Activated CD8-positive, alpha-beta memory T cell treated with anti-CD3 and anti-CD28 coated beads for 48 hours (primary cell): ENCODE measurements at places on chromosomes 6 and 20.

DNA sequence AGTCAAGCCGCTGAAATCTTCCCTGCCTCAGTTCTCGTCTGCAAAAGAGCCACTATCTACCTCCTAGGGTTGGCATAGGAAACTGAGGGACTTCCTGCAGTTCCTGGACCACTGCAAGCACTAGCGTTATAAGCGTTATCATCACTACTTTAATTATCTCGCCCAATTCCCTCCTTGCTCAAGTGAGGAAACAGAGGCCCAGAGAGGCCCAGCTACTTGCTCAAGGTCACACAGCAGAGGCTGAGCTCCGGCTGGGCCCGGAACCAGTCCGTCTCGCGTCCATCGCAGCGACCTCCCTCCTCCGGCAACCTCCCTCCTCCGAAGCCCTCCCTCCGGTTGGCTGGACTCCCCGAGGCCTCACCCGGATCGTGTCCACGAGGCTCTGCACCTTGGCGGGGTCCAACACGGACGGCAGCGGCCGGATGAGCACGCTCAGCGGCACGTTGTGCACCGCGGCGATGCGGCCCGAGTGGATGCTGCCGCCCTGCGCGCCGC, 338 bp downstream of the SRXN1 start:
- no peak for DNase-seq

DNA sequence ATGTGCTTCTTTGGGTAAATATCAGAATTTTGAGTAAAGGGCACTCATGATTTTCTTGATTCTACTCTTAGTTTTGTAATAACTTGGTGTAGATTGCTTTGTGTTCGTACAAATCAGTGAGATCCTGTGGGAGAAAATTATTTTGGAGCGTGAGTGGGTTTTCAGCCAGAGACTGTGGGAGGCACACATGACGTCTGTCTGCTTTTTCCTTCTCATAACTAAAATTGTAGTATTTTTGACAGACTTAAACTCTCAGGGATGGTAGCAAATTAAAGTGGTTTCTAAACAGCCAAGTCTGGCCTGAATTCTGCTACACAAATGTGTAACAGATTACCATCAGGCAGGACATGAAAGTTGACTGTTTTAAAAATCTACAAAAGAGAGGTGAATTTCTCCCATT, 222.6 kb downstream of the OTOR start:
- DNase-seq: no peak

GRCh38 chr6:54910921-54911320, 64.3 kb downstream of the FAM83B start:
- no peak for DNase-seq

- no peak for DNase-seq
Observed at GRCh38 chr20:10622657-10623418, 51.0 kb downstream of the JAG1 start.

DNA sequence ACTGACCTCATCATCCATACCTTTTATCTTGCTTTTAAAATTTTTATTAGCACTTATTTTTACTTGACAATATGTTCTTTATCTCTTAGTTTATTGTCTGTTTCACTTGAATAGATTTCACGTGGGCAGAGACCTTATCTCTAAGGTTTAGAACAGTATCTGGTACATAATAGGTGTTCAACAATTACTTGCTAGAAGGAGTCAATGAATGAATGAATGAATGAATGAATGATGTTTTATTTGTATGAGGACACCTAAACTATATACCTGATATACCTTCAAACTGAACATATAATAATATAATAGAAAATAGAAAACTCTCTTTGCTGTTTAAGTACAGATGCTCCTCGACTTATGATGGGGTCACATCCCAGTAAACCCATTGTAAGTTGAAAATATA, 412.6 kb downstream of the CDKAL1 start:
- DNase-seq: no peak

GRCh38 chr6:53718597-53719460, 53.3 kb upstream of the KLHL31 start:
- DNase-seq: no peak

DNA sequence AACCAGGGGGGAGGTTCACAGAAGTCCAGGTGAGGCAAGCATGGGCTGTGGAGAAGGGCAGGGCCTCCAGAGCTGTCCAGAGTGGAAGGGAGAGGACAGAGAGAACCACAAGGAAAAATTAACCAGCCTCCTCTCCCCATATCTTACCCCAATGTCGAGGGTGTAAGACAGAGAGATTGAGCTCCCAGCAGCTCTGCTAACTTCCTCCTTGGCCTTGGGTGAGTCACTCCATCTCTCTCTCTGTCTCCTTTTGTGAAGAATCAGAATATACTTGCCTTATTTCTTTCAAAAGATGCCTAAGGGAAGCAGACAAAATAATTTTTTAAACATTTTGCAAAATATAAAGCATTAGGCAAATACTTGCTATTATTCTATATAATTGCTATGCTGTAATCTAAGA, 58.3 kb upstream of the IYD start:
- DNase-seq: no peak

- DNase-seq: no peak
Observed at GRCh38 chr6:134172706-134173365, 120.4 kb upstream of the SLC2A12 start.

DNA sequence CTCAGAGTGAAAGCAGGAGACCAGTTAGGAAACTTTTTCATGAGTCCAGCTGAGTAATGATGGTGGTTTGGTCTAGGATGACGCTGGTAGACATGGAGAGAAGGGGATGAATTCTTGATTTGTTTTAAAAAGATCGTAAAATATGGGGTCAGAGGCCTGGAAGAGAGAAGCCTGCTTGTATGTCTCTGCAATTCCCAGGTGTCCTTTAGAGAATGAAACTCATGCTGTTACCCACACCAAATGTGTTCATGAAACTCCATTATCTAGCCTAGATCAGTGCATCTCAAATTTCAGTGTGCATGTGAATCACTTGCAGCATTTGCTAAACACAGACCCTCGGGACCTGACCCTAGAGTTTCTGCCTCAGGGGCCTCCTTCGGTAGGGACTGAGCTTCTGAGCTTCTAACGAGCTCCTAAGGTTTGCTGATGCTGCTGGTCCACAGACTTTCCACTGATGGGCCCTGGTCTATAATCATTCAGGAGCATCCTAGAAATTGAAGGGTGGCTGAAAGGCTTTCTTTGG, 302.0 kb upstream of the PLCB4 start:
- no peak for DNase-seq

DNA sequence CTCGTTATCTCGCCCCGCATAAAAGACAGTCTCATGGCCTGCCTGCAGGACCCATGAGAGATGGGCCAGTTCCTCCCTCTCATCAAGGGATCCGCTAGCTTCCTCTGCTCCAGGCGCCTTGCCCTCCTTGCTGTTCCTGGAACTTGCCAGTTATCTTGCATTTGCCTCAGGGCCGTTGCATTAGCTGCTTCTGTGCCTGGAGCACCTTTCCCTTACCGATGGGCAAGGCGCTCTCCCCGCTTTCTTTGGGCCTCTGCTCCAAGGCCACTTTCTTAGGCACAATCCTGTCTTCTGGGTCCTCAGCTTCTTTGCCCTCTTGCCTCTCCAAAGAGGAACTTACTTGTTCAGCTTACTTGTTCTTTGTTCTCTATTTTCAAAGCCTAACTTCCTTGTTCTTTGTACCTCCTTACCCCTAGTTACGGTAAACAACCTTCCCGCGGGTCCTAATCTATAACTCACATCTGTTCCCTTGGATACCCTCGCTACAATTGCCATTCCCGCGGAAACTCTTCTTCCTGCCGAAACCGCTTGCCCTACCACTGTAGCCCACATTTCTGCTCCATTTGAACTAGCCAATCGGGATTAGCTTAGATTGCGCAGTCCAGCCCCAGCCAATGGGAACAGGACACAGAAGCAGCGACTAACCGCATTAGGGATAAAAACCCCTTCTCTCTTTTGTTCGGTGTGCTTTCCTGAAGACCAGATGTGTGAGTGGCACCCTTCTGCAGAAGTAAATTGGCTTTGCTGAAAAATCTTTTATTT, 887 bp upstream of the NSFL1C start:
- no peak for DNase-seq

DNA sequence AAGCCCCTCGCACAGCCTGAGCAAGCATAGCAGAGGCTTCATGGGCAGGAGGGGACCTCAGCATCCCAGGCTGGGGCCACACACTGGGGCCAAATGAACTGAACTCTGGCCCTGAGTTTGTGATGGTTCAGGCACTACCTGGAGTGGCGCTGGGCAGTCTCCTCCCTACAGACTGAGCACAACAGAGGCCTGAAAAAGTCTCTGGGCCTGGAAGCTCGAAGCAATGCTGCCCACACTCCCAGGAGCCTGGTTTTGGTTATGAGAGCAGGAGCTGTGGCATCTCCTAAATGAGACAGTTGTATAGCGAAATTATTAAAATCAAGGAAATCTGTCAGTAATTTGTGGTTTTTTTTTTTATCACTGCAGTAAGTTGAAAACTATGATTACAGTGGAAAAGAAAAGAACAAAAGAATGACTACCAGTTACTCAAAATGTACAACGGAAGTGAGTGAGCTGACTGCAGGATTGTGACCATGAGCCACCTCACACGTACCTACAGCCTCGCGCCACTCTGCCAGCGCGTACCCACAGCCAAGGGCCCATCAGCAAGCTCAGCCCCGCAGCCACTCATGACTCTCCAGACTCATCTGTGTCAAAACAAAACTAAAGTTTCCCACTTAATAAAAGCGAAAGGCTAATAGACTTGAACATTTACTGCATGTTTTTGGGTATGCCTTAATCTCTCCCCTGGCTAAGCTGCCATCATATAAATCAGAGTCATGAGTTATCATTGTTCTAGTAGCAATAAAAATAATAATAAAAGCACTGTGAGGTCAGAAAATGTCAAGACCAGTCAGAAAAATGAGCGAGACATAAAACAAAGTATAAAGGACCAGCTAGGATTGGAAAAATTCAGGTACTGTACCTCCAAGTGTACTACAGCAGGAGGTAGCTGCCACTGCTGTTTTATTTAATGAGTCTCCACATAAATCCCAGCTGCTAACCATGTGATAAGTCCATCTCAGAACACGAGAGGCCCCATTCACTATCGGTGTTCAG, 177.0 kb downstream of the FOXC1 start:
- no peak for DNase-seq

DNA sequence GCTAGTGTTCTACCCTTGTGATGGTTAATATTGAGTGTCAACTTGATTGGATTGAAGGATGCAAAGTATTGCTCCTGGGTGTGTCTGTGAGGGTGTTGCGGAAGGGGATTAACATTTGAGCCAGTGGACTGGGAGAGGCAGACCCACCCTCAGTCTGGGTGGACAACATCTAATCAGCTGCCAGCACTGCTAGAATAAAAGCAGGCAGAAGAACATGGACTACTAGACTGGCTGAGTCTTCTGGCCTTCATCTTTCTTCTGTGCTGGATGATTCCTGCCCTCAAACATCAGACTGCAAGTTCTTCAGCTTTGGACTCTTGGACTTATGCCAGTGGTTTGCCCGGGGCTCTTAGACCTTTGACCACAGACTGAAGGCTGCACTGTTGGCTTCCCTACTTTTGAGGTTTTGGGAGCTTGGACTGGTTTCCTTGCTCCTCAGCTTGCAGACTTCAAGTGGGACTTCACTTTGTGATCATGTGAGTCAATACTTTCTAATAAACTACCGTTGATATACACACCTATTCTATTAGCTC, 50.1 kb downstream of the SDHAF4 start:
- no peak for DNase-seq

- DNase-seq: no peak
Observed at GRCh38 chr6:315226-315625, 22.9 kb downstream of the DUSP22 start.

DNA sequence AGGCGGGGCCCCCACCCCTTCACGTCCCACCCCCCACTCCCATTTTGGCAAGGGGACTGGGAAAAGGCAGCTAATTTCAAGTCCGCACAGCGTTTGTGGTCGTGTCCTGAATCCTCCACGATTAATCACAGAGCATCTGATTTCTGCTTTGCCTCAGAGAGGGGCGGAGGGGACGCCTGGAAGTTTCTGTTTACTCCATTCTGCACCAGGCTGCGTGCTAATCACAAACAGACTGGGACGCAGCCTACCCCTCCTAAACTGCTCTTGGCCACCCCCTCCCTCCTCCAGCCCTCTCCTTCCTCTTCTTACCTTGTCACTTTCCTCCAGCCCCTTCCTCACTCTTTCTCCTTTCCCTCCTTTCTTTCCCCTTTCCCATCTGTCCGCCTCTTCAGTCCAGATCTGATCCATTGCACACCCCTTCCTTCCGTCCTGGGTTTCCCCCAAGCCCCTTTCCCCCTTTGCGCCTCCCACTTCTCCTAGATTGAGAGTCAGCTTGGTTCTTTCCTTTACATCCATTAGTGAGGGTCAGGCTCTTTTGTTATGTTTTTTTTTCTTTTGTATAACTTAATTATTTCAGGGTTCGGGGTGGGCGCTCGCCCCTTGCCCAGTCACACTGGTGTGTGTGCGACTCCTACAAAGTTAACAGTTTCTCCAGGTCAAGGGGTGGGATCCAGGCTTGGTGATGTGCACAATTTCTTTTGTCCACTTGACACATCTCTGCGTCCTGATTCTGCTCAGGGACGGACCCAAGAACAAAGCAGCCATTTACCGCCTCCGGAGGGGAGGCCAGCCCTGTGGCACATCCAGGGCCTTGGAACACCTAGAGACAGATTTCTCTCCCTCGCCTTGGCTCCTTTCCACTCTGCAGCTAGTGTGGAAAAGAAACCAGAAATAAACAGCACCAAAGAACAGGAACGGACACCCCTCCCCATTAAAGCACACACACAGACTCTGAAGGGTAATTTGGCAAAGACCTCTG, 520 bp upstream of the RIPOR3 start:
- DNase-seq: no peak

GRCh38 chr20:21312813-21313474, 9.8 kb downstream of the XRN2 start:
- no peak for DNase-seq

GRCh38 chr20:15257569-15257870, 920.1 kb upstream of the FLRT3 start:
- no peak for DNase-seq

GRCh38 chr20:22338140-22338708, 246.1 kb downstream of the FOXA2 start:
- DNase-seq: no peak

DNA sequence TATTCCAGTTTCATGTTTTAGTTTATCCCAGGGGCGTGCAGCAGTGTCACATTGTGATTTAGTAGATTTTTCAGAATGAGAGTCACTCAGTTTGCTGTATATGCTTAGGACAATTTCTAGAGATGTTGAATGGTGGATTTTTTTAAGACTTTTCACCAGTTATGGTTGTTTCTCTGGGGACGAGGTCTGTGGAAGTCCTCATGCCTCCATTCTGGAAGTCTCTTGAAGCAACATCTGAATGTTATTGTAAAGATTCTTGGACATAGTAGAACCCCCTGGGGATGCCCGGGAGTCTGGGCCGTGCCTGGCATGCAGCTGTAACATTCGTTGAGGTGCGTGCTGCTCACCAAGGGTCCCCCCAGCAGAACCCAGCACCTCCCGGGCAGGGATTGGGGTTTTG, 341.5 kb downstream of the CDH4 start:
- DNase-seq: no peak
